Esophagus muscularis mucosa (tissue), 4 donors: ENCODE measurements at places on chromosomes 6 and 20. TPM values are rescaled to one million over a fixed set of nuclear protein-coding genes. Genes with fewer than 3 reads are reported as not detected.

The PAQR8 gene
- 11.1 TPM for total RNA-seq

The GLP1R gene
- not detected for total RNA-seq

The ZNF831 gene
- total RNA-seq = 0.71 TPM

GRCh38 chr20:48178633-48179032 is 393.4 kb upstream of the SULF2 start:
- no peak for DNase-seq
- H3K27ac ChIP-seq = no peak overlapping the region
- H3K36me3 ChIP-seq = no peaks in the 10 kb centered on the region
- peaks cover 17% of the 10 kb centered on the region for H3K4me1 ChIP-seq

GRCh38 chr6:123321020-123321419 is 315.7 kb downstream of the TRDN start:
- no peak overlapping the region for H3K4me3 ChIP-seq
- H3K4me1 ChIP-seq = no peaks in the 10 kb centered on the region
- H3K36me3 ChIP-seq = no peaks in the 10 kb centered on the region
- H3K27me3 ChIP-seq = no peaks in the 10 kb centered on the region

GRCh38 chr20:60000271-60001042 is 42.2 kb downstream of the CDH26 start:
- H3K4me1 ChIP-seq = no peaks in the 10 kb centered on the region
- no peak overlapping the region for H3K27ac ChIP-seq
- DNase-seq = peak; percentile 66
- H3K36me3 ChIP-seq = no peaks in the 10 kb centered on the region
- H3K4me3 ChIP-seq = no peak overlapping the region
- no peaks in the 10 kb centered on the region for H3K27me3 ChIP-seq

GRCh38 chr6:41599015-41599851 is 39.0 kb upstream of the MDFI start:
- no peak for DNase-seq
- H3K27ac ChIP-seq = no peak overlapping the region
- H3K36me3 ChIP-seq = peaks cover 58% of the 10 kb centered on the region
- H3K27me3 ChIP-seq = no peaks in the 10 kb centered on the region
- no peak overlapping the region for H3K4me3 ChIP-seq

DNA sequence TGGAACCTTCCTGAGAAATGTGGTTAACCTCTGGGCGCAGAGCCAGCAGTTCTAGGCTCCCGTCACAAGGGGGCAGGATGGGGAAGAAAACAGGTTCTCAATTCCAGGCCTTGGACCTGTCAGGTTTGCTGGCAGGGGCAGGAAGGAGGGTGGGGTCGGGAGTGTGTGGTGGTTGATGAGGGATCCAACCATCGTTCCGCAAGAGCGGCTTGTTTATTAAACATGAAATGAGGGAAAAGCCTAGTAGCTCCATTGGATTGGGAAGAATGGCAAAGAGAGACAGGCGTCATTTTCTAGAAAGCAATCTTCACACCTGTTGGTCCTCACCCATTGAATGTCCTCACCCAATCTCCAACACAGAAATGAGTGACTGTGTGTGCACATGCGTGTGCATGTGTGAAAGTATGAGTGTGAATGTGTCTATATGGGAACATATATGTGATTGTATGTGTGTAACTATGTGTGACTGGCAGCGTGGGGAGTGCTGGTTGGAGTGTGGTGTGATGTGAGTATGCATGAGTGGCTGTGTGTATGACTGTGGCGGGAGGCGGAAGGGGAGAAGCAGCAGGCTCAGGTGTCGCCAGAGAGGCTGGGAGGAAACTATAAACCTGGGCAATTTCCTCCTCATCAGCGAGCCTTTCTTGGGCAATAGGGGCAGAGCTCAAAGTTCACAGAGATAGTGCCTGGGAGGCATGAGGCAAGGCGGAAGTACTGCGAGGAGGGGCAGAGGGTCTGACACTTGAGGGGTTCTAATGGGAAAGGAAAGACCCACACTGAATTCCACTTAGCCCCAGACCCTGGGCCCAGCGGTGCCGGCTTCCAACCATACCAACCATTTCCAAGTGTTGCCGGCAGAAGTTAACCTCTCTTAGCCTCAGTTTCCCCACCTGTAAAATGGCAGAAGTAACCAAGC is 29.6 kb downstream of the SRSF3 start:
- DNase-seq = peak; percentile 97
- peaks cover 58% of the 10 kb centered on the region for H3K4me1 ChIP-seq
- H3K27ac ChIP-seq = no peak overlapping the region
- H3K27me3 ChIP-seq = no peaks in the 10 kb centered on the region
- no peak overlapping the region for H3K4me3 ChIP-seq
- peaks cover 3% of the 10 kb centered on the region for H3K36me3 ChIP-seq

DNA sequence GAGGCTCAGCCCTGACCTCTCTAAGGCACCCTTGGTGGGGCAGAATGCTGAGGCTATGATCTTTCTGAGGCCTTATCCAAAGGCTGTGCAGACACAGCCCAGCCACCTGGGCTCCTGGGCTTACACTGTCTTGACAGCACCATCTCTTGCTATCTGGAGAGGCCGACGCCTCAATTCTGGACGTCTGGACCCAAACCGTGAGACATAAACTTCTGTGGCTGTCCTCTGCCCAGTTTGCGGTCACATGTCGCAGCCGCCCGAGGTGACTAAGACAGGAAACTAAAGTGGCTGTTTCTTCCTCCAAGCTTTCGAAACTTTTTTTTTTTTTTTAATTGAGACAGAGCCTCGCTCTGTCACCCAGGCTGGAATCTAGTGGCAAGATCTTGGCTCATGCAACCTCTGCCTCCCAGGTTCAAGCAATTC is 49.3 kb downstream of the PRR18 start:
- H3K4me1 ChIP-seq = peaks cover 2% of the 10 kb centered on the region
- peak; percentile 82 for DNase-seq
- H3K4me3 ChIP-seq = no peak overlapping the region
- H3K36me3 ChIP-seq = no peaks in the 10 kb centered on the region
- peaks cover 12% of the 10 kb centered on the region for H3K27me3 ChIP-seq
